Osteoblast (primary cell): ENCODE measurements at places on chromosomes 4 and X. TPM values are rescaled to one million over a fixed set of nuclear protein-coding genes. Genes with fewer than 3 reads are reported as not detected.

GRCh38 chrX:2610246-2611170 is 80.6 kb upstream of the CD99 start:
- H3K36me3 ChIP-seq, result no peaks in the 10 kb centered on the region
- no peaks in the 10 kb centered on the region for H3K27me3 ChIP-seq
- H3K27ac ChIP-seq, result no peak overlapping the region
- peaks cover 12% of the 10 kb centered on the region for H3K4me1 ChIP-seq
- no peak for DNase-seq

DNA sequence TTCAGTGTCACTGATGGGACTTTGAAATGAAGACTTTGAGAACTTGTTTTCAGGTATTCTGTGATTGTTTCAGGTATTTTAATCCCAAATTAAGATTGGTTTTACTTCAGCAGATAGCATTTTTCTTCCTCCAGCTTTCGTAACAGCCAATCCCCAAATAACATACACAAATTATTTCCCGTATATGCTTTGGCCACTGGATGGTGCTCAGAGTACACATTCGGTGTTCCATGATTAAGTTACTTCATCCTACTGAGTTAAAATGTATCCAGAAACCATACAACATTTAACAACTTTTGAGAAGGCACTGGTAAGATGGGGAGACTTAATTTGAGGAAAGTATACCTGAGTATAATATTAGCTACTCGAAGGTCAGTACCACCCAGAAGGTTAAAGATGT is 233.4 kb upstream of the FAM47A start:
- no peak overlapping the region for H3K27ac ChIP-seq
- no peaks in the 10 kb centered on the region for H3K36me3 ChIP-seq
- DNase-seq, result no peak
- H3K27me3 ChIP-seq, result no peaks in the 10 kb centered on the region
- H3K4me3 ChIP-seq, result no peak overlapping the region

- H3K36me3 ChIP-seq, result no peaks in the 10 kb centered on the region
- H3K4me3 ChIP-seq, result peak overlapping the region; percentile 37
- DNase-seq, result no peak
Measured at GRCh38 chr4:169774466-169775445, 17.0 kb upstream of the HPF1 start.

Gene GALNTL6
- under 0.01 TPM in 1 of 2 replicates, not detected in the other for total RNA-seq

GRCh38 chr4:89215736-89216135 is 91.9 kb downstream of the GPRIN3 start:
- no peak overlapping the region for H3K27ac ChIP-seq
- DNase-seq, result no peak
- H3K36me3 ChIP-seq, result no peaks in the 10 kb centered on the region
